ENCODE measurements at places on chromosomes 1 and 21. TPM values are rescaled to one million over a fixed set of nuclear protein-coding genes. Genes with fewer than 3 reads are reported as not detected.

- DNase-seq: no peak
Measured at GRCh38 chr1:167117225-167117624, 23.4 kb downstream of the STYXL2 start.

- DNase-seq: no peak
Measured at GRCh38 chr1:218546314-218546713, 201.2 kb downstream of the TGFB2 start.

GRCh38 chr1:150808846-150809245 is 786 bp upstream of the CTSK start:
- DNase-seq: no peak

DNA sequence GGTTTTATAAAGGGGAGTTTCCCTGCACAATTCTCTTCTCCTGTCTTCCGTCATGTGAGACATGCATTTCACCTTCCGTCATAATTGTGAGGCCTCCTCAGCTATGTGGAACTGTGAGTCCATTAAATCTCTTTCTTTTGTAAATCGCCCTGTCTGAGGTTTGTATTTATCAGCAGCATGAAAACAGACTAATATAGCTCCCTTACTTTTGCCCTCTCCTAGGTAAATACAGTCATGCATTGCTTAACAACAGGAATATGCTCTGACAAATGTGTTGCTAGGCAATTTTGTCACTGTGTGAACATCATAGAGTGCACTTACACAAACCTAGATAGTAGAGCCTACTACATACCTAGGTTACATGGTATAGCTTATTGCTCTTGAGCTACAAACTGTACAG is 616.8 kb downstream of the RWDD3 start:
- DNase-seq: no peak

TGFB2 gene
- 35.7 TPM for total RNA-seq

TMEM51 gene
- total RNA-seq: 48.1 TPM

- no peak for DNase-seq
Measured at GRCh38 chr21:21137986-21138385, 139.8 kb downstream of the NCAM2 start.

LRRN2 gene
- 5.4 TPM for total RNA-seq

DNA sequence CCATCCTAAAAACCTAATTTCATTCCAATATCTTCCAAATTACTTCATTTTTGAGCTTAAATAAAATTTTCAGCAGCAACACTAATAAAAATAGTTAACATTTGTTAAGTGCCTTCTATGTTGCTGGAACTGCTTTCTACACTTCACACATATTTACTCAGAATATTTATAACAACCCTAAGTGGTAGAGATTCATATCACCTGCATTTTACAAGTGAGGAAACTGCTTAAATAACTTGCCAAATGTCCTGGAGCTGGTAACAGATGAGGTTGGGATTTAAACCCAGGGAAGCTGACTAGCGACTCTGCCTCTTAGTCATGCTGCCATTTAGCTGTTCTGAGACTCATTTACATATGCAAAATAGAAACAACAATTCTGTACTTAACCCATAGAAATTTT is 86.1 kb upstream of the PBX1 start:
- no peak for DNase-seq

- no peak for DNase-seq
Measured at GRCh38 chr1:208821939-208822338, 577.8 kb upstream of the PLXNA2 start.

SYT11 gene
- 13.2 TPM for total RNA-seq

- DNase-seq: no peak
Measured at GRCh38 chr1:155131285-155131684, 3.6 kb downstream of the EFNA1 start.

DNA sequence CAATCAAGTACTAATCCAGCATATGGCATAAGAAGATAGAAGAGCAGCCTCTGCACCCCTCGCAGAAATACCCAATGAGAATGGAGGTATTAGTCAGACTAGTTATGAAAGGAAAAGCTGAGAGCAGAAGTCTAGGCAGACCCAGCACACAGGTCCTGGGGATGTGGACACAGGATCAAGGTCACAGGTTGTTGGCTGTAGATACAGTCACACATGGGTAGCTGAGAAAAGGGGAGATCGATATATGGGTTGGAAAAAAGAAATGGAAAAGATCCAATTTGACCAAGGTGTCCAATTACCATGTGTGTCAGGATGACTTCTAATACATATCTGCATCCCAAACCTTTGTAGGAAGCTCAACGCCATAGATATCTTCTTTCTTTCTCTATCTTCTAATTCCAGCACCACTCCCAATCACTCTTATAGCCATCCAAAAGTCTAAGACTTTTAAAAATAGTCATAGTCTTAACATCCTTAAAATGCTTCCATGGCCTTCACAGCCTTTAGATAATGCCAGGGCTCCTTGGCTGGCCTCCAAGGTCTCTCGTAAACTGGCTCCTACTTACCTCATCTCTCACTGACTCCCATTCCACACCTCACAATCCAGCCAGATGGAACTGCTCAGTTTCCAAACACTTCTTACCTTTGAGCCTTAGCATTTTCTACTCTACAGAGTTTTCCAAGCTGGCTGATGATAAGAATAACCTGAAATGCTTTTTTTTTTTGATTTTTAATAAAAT is 8.3 kb upstream of the ZC3H11B start:
- no peak for DNase-seq

DNA sequence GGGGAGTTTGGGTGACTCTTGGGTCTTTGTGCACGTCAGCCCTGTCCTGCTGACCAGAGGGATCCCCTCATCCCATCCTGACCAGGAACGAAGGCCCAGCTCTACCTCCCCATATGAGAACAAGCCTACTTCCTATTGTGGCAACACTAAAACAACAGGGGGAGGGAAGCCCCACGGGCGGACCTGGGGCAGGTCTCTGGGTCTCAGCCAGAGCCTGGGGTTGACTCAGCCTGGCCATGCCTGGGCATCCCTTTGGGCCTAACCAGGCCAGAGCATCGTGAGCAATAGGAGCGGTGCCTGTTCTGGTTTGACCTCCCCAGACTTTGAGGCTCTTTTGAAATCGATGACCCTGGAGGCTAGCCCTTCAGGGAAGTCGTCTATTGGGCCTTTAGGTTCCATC is 16.8 kb downstream of the RPS6KA1 start:
- DNase-seq: no peak

GRCh38 chr1:97920276-97920831 is 480 bp downstream of the DPYD start:
- DNase-seq: no peak

DNA sequence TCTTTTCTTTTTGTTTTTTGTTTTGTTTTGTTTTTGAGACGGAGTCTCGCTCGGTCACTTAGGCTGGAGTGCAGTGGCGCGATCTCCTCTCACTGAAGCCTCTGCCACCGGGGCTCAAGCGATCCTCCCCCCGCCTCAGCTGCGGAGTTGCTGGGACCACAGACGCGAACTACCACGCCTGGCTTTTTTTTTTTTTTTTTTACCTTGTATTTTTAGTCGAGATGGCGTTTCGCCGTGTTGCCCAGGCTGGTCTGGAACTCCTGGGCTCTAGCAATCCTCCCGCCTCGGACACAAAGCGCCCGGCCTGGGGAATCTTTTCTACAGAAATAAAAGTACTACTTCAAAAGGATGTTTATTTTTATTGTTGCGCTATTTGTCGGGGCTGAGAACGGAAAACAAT is 1.1 kb upstream of the SETDB1 start:
- DNase-seq: no peak

DNA sequence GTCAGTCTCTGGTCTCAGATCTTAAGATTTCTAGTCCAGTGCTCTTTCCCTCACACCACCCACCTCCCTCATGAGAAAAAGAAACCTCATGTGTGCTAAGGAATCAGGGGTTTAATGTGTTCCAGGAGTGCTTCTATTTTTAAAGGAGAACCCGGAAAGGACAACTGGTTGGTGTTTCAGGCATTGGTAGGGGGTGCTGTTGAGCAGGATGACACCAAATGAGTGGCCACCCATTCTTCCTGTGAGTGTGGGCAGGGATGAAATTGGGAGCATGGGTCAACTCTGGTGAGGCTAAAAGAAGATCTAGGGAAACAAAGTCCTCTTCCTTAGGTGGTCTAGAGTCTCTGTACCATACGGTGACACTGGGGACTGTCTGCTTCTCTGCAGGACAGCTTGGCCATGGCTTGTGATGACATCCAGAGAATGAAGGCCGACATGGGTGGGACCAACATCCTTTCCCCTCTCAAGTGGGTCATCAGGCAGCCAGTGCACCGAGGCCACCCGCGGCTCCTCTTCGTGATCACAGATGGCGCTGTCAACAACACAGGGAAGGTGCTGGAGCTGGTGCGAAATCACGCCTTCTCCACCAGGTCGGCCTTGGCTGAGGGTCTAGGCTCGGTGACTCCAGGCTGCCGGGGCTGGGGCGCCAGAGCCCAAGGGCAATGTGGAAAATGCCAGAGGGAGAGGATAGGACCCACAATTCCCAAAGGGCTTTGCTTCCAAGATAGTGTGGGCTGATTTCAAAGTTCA is 39.3 kb downstream of the VWA5B1 start:
- no peak for DNase-seq

DNA sequence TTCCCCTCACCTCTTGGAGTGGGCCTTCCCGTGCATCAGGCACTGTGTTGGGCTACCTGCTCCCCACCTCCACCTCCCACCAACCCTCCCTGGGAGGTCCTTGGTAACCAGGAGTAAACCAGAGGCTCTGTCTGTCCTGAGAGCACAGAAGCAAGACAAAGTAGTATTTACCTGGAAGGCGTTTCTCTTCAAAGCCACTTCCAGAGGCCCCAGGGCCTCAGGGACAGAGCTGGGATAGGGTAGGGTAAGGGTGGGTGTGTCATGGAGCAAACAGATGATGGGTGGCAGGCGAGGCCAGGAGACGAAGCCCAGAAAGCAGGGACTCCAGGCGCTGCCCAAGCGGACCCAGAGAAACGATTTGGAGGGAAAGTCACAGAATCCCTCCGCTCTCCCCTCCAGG is 77.2 kb upstream of the TARDBP start:
- DNase-seq: no peak

DNA sequence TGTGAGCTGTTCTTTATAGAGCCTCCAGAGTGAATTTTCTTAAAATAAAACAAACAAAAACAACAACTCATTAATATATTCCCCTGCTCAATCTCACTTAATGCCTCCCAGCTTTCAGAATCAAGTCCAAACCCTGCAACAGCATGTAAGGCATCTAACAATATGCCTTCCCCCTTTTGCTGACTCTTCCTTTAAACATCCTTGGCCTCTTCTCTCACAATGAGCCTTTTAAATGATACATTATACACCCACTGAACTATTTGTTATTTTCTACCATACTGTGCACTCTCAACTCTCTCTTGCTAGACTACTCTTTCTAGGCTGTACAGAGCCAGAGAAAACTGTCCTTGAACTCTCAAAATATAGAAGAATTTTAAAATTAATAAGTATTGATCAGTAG is 115.2 kb upstream of the SNX7 start:
- no peak for DNase-seq

DNA sequence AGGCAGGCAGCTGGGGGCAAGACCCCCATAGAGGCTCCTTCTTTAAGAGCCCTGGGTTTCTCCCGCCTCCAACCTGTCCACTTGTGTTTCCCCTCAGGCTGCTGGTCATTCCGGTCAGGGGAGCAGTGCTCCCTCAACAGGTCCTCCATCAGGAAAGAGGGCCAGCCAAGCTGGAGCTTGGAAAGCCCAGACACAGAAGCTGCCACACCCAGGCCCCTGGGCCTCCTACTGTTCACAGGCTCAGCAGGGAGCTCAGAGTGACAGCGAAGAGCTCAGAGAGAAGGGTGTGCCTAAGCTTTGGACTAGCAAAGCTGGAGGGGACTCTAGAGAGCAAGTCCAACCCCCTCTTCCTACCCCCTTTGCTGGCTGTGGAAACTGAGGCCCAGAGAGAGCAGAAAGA is 10.3 kb upstream of the CDCP2 start:
- DNase-seq: no peak

GBP4 gene
- total RNA-seq: 0.35 TPM

DNA sequence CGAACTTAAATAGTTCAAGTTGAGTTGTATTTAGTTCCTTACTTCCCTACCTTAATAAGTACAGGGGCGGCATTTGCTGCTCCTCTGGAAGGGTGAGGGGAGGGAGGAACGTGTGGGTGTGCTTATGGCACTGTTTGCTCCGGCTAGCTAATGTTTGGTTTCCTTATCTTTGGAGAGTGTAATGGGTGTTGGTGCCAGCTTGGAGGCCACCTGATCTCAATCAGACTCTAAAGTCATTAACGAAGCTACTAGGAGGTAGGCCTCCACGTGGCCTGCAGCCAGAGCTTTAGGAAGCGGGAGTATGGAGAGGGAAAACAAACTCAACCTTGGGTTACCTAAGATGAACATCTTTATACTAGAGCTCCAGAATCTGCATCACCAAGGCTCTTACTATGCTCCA is 43.0 kb upstream of the RAP1A start:
- DNase-seq: no peak

DNA sequence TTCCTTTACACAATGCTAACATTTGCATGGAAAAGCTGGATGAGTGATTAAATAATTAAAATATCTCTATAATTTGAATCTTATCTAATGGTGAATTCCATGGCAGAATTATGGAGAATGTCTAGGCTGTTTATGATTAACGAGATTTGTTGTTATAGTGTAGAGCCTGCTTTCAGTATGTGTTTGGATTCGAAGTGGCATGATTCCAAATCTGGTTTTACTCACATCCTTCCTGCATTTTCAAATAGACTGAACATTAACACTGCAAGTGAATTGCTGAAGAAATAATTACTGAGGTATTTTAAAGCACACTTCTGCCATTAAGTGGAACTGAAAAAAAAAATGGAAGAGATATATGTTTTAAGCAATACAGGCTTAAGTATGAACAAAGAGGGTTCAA is 5.1 kb upstream of the NEK7 start:
- DNase-seq: no peak

DNA sequence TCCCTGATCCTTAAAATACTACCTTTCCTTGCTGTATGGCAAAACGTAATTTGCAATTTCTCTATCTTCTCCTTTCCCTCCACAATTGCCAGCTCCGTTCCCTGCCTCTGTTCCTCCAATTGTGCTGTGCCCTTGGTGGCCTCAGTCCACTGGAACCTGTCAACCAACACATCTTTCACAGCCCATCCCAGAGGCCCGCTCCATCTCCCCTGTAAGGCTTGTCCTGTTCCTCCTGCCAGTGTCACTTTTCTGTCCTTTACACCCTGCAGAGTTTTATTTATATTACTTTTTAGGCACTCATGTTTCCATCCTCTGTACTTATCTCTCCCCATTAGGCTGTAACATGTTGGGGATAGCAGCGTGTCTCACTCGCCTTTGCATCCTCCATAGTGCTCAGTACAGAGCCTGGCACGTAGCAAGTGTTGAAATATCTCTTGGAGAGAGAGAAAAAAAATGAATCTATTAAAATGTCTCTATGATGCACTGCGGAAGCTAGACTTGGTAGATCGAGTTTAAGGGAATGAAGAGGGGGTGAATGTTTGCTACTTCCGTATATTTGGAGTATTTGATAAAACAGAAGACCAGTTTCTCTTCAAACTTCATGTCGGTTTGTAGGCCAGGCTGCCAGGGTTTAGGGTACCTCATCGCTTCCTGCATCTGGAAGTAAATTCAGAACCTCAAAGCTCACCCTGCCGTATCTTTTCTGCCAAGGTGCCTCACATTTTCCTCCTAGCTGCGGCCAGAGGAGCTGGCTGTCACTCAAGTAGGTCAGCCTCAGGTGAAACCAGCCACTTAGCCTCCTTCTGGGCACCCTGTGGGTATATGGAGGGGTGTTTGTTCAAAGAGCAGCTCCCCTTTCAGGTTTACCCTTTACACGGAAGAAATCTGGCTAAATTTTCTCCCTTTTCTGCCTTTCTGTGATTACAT is 303.8 kb downstream of the TM2D1 start:
- DNase-seq: no peak

GRCh38 chr1:1111516-1112236 is 4.2 kb downstream of the C1orf159 start:
- DNase-seq: no peak

GRCh38 chr1:242178924-242179708 is 180.2 kb upstream of the MAP1LC3C start:
- no peak for DNase-seq
